ENCODE measurements at places on chromosomes 1 and 21. TPM values are rescaled to one million over a fixed set of nuclear protein-coding genes. Genes with fewer than 3 reads are reported as not detected.

Gene FLG2
- not detected for total RNA-seq

Gene TADA1
- total RNA-seq, result 15.3 TPM

Gene HAX1
- total RNA-seq, result 124 TPM

Gene ATAD3C
- 0.13 TPM for total RNA-seq

Gene FCRL6
- not detected for total RNA-seq

Gene OR2L3
- not detected for total RNA-seq

Gene CYP4A22
- not detected for total RNA-seq

Gene FBLIM1
- total RNA-seq, result 26.7 TPM

Gene TRAF5
- total RNA-seq, result 11.7 TPM

Gene NEK2
- 15.0 TPM for total RNA-seq

Gene AZIN2
- total RNA-seq, result 2.1 TPM

Gene PDC
- not detected for total RNA-seq

Gene CHD1L
- total RNA-seq, result 29.4 TPM

Gene SFN
- total RNA-seq, result 0.78 TPM

Gene GBP3
- total RNA-seq, result 48.4 TPM

Gene KPRP
- not detected for total RNA-seq

Gene YBEY
- total RNA-seq, result 18.8 TPM

Gene OR2L8
- not detected for total RNA-seq

Gene ARHGEF16
- total RNA-seq, result 0.11 TPM

Gene NUAK2
- 1.9 TPM for total RNA-seq

Gene GPR153
- total RNA-seq, result 5.6 TPM

Gene ZNF648
- 0.22 TPM for total RNA-seq

Gene E2F2
- total RNA-seq, result 2.6 TPM

Gene PLA2G2F
- not detected for total RNA-seq

Gene TNFRSF18
- 0.32 TPM for total RNA-seq

Gene WNT2B
- total RNA-seq, result 1.2 TPM

Gene EPS8L3
- total RNA-seq, result not detected

Gene TEX38
- not detected for total RNA-seq

Gene BEST4
- total RNA-seq, result 0.13 TPM

Gene SYTL1
- 0.22 TPM for total RNA-seq

Gene UMODL1
- under 0.01 TPM for total RNA-seq
